NCI-H1048 (cell line): ENCODE measurements at places on chromosomes 4 and X.

GRCh38 chr4:110411574-110412011, 64.4 kb upstream of the ENPEP start:
- no peak for DNase-seq

DNA sequence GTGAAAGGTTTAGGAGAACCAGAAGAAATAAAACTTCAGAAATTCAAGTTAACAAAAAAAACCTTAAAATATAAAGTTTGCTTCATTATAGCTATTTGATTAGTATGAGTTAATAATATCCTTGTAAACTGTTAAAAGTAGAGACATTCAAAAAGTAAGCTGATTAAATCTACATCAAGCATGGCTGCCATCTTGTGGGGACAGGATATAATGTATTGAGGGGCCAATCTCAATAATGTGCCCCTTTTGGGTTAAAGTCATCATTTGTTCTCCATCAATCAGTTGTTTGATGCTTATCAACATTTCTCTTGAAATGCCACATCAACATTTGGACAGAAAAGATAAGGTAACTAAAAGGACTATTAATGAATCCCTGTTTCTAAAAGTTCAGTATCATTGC, 4.6 kb upstream of the GRID2 start:
- no peak for DNase-seq

- DNase-seq = no peak
Measured at GRCh38 chr4:10345381-10345784, 111.8 kb downstream of the ZNF518B start.

- DNase-seq = no peak
Measured at GRCh38 chr4:110475881-110476818, at the start of gene ENPEP. TSS of gene ENPEP (plus strand) at chr4:110476155. CDS start at chr4:110476415, 260 bp downstream.

DNA sequence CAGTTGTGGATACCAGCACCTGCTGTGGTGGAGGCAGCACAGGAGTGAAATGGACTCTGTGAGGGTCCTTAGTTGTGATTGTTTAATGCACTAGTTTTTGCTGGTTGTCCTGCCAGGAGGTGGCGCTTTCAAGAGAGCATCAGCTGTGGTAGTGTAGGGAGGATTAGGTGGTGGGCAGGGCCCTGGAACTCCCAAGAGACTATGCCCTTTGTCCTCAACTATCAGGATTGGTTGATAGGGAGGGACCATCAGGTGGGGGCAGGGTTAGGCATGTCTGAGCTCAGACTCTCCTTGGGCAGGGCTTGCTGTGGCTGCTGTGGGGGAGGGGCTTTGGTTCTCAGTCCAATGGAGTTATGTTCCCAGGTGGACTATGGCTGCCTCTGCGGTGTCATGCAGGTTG, 121.9 kb downstream of the RRAGB start:
- DNase-seq = no peak

DNA sequence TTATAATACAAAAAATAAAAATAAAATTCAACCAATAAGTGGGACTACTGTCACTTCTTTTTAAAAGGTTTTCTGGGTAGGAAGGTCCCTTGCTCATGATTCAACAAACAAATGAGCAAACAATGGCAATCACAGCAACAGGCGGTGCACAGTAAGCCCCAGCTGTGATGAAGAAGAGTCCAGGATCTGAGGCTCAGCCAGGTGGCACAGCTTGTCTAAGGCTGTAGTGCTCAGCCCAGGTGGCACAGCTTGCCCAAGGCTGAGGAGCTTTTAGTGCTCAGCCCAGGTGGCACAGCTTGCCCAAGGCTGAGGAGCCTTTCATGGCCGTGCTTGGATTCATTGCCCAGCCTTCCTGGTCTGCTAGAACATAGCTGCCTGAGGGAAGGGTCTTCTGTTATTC, 75.0 kb downstream of the ZFYVE28 start:
- DNase-seq = no peak

GRCh38 chr4:173318648-173319211, 15.4 kb downstream of the HMGB2 start:
- DNase-seq = no peak

GRCh38 chr4:177489471-177490246, 47.4 kb upstream of the AGA start:
- no peak for DNase-seq

DNA sequence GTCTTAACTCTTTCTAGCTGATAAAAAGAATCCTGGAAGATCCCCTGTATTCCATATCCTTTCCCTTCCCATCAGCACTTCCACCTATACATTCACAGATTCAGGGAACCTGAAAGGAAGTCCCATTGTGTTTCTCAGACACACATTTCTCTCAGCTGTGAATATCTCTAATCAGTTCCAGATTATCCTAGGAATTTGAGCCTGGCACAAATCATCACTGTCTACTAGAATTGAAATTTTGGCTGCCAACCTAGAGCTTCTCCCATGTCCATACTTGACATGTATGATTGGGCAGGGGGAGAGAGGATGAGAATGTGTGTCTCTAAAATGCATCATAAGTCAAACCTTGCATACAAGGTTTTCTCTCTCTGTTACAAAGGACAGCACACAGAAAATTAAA, 53.1 kb downstream of the NDST3 start:
- DNase-seq = no peak

- DNase-seq = no peak
Measured at GRCh38 chr4:184669251-184669650, 19.7 kb downstream of the PRIMPOL start.

- DNase-seq = no peak
Measured at GRCh38 chr4:66465111-66465510, 794.8 kb upstream of the EPHA5 start.

DNA sequence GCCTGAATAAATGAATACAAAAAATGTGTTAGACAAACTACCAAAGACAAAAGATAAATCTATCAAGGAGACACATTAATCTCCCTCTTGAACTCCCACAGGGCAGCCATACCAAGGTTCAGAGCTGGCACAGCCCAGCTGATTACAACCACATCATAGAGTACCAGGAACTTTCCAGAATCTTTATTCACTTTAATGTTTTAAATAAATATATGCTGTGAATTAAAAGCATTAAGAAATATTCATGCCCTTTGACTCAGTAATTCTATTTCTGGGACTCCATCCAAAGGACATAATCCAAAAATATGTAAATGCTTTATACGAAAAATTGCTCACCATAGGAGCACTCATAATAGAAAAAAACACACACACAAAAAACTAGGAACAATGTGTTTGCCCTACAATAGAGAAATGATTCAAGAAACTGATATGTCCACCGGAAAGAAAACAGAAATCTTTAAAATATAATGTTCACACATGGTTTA, 126.0 kb downstream of the LDB2 start:
- DNase-seq = no peak

- DNase-seq = no peak
Measured at GRCh38 chr4:81676537-81676936, 204.8 kb upstream of the RASGEF1B start.

DNA sequence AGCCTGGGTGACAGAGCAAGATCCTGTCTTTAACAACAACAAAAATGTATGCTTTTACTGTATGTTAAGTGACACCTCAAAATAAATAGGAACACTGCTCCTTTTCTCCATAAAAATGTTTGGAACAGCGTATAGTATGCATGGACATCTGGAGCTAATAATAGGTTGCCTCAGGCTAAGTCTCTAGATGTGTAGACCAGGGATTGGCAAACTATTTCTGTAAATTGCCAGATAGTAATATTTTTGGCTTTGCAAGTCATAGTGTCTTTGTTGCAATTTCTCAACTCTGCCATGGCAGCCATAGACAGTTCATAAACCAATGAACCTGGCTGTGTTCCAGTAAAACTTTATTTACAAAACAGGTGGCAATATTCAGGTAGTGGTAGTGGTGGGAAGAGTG, 76.6 kb upstream of the CBLL2 start:
- DNase-seq = no peak

GRCh38 chr4:8905226-8905772, 33.7 kb upstream of the HMX1 start:
- DNase-seq = no peak

DNA sequence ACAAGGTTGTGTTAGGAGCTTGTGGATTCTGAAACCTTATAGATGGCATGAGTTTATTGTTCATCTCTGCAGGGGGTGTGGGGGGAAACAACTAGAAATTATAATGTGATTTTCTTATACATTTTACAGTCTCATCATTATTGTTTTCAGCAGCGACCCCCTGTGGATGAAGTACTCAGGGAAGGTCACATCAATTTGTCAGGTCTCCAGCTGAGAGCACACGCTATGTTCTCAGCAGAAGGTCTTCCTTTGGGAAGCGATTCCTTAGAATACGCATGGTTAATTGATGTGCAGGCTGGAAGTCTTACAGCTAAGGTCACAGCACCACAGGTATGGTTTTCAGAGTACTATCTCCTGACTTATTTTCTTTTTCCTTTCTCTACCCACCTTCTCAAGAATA, 72.2 kb downstream of the BLTP1 start:
- no peak for DNase-seq

DNA sequence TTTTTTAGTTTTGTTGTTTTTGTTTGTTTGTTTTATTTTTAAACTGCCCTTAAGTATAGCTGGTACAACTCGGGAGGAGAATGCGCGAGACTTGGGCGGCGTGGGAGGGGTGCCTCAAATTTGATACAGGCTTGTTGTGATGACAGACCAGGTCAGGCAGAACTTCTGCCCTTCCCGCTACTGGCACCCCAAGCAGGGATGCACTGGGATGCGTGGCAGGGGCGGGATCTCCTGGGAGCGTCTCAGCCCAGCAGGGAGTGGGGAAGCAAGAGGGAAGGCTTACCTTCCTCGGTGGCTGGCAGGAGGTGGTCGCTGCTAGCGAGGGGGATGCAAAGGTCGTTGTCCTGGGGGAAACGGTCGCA, 851 bp downstream of the SFRP2 start:
- no peak for DNase-seq

- no peak for DNase-seq
Measured at GRCh38 chr4:9800848-9801247, 19.4 kb downstream of the DRD5 start.

DNA sequence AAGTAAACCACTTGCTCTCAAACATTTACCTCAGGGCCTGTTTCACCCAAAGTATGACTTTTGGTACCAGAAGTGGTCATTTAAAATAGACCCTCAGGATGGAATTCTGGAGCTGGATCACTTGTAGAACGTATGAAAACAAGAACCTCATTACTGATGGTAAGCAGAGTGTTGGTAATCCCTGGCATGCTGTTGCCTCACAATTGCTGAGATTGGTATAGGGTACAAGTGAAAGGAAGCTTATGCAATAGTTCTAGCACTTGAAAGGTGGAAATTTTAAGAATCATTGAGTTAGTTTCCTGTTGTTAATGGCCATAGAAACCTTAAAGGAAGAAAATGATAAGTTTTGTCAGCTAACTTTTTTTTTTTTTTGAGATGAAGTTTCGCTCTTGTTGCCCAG, 22.3 kb upstream of the THOC2 start:
- no peak for DNase-seq

- no peak for DNase-seq
Measured at GRCh38 chrX:68989456-68989855, 160.6 kb downstream of the EFNB1 start.

DNA sequence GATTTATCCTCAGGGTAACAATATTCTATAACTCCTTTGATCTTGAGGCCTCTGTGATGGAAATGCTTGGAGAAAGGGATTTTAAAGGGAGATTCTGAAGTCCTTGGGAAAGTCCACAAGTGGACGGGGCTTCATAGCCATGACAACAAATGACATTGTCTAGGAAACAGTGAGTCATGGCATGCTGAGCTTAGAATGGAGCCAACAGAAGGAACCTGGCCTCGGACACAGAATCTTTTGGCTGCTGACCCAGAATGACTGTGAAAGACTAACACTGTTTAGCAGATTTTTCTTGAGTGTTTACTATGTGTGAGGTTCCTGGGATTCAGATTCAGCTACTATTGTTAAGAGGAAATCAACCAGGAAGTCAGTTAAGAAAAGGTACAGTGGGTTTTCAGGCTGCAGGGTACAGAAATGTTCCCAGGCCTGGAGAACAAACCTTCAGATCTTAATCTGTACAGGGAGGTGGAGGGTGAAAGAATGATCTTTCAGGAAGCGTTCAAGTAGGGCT, 18.1 kb upstream of the CXCL2 start:
- DNase-seq = no peak

- no peak for DNase-seq
Measured at GRCh38 chrX:45771114-45771513, 570.4 kb upstream of the DIPK2B start.
